Type B pancreatic cell (in vitro differentiated cells): ENCODE measurements at places on chromosomes 4 and X.
A peak's percentile ranks its signal among the peaks of the same experiment; 100 is the strongest.

DNA sequence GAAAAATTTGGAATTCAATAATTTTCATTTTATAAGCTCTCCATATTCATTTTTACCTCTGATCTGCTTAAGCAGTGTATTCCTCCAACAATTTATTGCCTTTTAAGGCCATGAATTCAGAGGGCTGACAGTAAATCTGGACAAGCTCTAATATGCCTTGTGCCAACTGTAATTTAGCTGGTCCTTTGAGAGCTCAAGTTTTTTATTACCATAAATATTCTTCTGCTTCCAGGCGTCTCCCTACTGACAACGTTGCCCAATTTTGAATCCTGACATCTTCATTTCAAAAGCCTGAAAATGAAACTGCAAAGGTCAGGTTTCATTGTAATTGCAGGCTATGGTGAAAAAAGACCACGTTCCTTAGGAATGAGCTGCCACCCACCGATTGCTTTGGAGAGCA lies 95.8 kb upstream of the GEMIN8 start:
- no peak for DNase-seq

- DNase-seq: no peak
Observed at GRCh38 chr4:122747883-122748282, 15.4 kb downstream of the BBS12 start.

GRCh38 chr4:94686086-94686485 lies 71.7 kb upstream of the BMPR1B start:
- DNase-seq: no peak

GRCh38 chrX:41167888-41168287 lies 82.6 kb downstream of the USP9X start:
- DNase-seq: no peak

DNA sequence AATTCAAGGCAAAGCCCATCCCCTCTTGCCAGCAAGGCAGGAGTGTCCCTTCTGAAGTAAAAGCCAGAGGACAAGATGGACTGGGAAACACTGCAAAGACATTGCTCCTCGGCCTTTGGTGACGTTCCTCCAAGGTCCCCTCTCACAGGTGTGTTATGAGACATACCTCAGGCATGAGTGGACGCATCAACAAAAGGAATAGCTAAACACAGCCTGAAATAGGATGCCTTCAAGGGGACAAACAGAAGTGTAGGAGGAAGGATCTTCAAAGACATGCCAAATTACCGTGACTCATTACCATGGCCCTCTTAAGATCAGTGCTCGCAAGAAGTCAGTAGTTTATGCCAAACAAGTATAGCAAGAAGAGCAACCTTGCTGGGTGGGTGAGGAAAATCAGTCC lies 6.0 kb upstream of the IDS start:
- DNase-seq: no peak

GRCh38 chr4:177489471-177490246 lies 47.4 kb upstream of the AGA start:
- no peak for DNase-seq

DNA sequence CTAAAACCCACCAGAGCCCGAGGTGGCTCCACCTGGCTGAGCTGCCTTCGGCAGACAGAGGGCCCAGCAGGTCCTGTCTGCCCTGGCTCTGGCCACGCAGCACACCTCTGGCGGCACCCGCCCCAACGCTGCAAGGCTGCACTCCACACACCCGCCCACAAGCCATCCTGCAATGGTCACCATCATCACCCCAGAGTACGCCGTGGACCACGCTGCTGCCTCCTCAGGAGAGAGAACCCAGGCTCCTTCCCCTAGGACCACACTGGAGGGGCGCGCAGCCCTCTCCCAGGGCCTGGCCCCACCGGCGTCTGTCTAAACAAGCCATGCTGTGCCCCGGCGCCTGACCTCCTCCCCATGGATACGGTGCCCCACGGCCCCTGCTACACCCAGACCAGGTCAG lies 39.6 kb upstream of the CPLX1 start:
- DNase-seq: peak; percentile 64
